Stimulated activated CD8-positive, alpha-beta memory T cell treated with anti-CD3 and anti-CD28 coated beads, Interleukin-15, amount 100 ng/mL, for 4 hours (primary cell): ENCODE measurements at places on chromosomes 5 and 9.

DNA sequence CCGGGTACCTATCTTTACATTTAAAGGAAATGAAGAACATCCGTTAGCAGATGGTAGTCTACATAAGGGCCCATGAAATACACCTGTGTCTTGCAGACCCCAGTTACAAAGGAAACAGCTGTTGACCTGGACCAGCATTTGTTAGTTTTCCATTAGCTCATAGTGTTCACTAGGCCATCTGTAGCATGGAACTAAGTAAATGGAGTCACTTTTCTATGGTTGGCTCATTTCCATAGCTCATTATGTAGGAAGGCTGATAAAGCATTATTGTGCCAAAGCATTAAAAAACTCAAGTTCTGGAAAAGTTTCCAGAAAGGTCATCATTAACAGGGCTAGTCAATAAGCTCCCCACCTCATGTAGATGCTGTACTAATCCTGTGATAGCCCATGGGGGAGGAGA lies 62.1 kb downstream of the PCSK1 start:
- DNase-seq: no peak

- DNase-seq: no peak
Measured at GRCh38 chr5:83711982-83712601, 8.6 kb downstream of the HAPLN1 start.

DNA sequence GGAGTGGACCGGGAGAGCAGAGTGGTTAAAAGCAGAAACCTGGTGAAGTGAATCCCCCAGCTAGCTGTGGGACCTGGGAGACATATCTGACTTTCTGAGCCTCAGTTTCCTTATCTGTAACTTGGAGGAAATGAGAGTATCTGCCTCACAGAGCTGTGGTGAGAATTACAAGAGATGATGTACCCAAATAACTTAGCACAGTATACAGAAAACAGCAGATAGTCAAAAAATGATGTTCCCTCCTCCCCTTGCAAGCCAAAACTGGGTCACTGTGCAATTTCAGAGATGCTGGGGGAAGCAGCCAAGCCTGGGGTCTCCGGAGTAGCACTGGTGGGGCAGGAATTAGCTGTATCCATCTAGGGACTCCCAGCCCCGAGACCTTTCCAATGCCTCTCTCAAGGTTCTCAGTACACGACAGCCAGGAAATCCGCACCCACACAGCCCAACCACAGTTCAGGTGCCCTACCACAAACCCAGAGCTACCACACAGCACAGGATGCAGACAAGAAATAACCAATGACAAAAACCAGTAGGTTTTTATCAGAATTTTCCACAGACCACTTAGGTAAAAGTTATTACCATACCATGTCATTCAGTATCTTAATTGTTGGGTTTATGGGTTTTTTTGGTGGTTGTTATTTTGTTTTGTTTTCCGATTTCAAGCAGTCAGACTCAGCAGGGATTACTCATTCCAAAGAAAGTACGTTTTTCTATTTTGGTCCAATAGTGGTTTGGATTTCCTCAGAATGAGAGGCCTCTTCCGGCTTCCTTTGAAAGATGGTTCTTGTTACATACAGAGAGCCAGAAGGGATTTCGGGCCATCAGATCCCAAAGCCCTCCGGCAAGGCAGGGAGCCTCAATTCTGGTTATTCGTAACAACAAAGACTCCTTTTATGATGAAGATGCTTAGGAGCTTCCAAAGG lies 4.9 kb upstream of the HRH2 start:
- peak; percentile 38 for DNase-seq

GRCh38 chr5:171913987-171914273 lies 92.5 kb downstream of the FBXW11 start:
- no peak for DNase-seq

DNA sequence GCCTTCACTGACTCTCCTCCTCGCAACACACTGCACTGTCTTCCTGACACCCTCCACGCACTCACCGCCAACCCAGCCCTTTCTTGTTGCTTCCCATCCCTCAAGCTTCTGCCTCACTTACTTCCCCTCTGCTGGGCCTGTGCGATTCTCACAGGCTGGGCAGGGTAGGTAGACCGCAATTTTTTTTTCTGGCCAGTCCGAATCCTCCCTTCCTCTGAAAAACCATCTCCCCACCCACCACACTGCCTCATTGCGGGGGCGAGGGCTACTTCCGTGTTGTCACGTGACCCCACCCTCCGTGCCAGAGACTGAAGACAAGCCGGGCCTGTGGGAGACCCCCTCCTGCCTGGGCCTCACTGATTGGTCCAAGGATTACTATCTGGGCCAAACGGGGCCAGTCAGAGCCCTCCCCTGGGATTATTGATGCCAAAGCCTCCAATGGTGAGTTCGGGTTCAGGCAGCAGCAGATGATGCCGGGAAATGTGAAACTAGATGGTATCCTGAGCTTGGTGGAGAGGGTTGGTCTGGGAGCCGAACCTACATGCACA lies 73.1 kb downstream of the STK10 start:
- peak; percentile 64 for DNase-seq

GRCh38 chr5:111198281-111198966 lies 25.8 kb upstream of the CAMK4 start:
- DNase-seq: no peak

- no peak for DNase-seq
Measured at GRCh38 chr9:13149454-13149853, 130.0 kb downstream of the MPDZ start.

- no peak for DNase-seq
Measured at GRCh38 chr9:83432877-83433550, 105.2 kb downstream of the FRMD3 start.

GRCh38 chr9:84482607-84483006 lies 142.0 kb upstream of the SLC28A3 start:
- no peak for DNase-seq

DNA sequence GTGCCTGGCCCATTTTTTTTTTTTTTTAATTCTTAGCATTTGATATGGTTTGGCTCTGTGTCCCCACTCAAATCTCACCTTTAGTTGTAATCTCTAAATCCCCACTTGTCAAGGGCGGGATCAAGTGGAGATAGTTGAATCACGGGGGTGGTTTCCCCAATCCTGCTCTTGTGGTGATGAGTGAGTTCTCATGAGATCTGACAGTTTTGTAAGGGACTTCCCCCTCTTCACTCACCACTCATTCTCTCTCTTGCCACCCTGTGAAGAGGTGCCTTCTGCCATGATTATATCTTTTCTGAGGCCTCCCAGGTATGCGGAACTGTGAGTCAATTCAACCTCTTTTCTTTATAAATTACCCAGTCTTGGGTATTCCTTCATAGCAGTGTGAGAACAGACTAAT lies 27.2 kb downstream of the NDUFAF2 start:
- peak; percentile 27 for DNase-seq

DNA sequence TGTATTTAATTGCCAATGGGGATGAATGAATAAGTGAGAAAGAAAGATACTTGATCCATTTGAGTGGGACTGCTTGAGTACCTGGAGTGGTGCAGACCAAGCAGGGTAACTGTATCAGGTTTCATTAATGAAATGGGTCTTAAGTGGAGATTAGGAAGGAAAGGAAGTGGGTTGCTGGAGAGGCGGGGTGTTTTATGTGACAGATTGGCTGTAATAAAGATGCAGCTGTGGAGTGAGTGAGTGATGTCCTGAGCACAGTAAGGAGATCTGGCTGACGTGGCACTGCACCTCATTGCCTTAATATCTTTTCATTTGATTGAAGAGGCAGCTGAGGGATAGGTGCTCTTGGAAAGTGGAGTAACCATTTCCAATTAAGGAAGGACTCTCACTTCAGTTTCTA lies 161.0 kb upstream of the CCDC152 start:
- DNase-seq: no peak

GRCh38 chr9:69066955-69067354 lies 31.4 kb downstream of the FXN start:
- no peak for DNase-seq

DNA sequence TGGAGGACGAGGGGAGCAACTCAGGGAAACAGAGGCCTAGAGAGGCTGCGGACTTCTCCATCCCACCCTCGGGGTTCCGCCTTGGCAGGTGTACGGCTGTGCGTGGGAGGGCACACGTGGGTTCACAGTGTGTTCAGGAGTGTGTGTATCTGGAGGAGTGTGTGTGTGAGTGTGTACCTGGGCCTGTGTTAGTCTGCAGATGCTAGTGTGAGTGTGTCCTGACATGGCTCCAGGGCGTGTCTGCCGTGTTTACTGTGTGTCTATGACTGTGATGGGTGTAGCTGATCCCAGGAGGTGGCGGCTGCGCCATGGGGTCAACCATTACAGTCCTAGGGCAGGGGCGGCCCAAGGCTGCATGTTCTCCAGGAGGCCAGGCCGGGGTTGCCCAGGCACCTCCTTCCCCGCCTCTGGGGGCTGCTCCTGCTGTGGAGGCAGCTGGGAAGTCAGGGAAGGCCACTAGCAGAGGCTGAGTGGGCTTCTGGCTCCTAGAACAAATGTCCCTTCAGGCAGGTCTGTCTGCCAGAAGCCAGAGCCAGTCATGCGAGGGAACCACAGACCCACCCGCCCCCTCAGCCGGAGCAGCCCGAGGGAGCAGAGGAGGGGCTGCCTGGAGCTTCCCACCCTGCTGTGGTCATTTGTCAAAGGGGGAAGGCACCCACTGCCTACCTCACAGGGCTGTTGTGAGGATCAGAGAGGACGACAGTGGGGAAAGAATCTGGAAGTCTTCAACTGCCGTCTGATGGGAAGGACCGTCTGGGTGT lies 21.4 kb downstream of the CRB2 start:
- no peak for DNase-seq

DNA sequence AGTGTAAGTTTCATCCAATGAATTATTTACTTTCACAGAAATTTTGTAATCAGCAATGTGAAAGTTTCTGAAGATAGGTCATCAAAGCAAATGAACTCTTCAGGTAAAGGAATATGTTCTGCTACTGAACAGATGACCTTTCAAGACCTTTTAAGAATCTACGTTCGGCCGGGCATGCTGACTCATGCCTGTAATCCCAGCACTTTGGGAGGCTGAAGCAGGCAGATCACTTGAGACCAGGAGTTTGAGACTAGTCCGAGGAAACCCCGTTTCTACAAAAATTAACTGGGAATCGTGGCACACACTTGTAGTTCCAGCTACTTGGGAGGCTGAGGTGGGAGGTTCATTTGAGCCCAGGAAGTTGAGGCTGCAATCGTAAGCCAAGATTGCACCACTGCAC lies 578.4 kb upstream of the COX7C start:
- DNase-seq: no peak

DNA sequence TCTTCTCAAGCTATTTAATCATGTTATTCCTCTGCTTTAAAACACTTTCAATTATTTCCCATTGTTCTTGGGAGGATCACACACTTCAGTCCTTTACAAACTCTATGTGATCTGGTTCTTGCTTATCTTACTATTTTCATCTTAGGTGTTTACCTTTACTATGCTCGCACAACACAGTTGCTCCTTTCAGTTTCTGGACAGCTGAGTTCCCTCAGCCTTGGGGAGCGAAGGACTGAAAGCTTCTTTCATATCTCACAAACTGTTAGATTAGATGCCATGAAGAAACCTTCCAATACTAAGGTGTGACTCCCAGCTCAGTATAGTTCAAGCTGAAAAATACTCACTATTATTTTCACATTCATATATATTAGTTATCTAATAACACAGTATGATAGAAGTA lies 117.9 kb downstream of the CDC42SE2 start:
- no peak for DNase-seq

DNA sequence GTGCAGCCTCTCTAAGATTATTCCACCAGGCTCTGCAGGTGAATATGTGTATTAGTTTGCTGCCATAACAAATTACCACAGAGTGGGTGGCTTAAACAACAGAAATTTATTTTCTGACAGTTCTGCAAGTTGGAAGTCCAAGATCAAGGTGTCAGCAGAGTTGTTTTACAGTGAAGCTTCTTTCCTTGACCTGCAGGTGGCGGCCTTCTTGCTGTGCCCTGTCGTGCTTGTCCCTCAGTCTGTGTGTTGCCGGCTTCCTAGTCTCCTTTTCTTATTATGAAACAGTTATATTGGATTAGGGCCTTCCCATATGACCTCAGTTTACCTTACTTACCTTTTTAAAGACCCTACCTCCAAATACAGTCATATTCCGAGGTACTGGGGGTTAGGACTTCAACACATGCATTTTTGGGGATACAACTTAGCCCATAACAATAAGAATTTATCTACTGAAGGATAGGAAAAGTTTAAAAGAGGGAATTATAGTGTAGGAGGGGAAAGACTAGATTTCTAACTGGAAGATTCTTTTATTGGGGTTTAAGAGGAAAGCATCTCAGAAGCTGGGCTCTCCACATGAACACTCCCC lies 97.4 kb downstream of the OSTF1 start:
- no peak for DNase-seq

DNA sequence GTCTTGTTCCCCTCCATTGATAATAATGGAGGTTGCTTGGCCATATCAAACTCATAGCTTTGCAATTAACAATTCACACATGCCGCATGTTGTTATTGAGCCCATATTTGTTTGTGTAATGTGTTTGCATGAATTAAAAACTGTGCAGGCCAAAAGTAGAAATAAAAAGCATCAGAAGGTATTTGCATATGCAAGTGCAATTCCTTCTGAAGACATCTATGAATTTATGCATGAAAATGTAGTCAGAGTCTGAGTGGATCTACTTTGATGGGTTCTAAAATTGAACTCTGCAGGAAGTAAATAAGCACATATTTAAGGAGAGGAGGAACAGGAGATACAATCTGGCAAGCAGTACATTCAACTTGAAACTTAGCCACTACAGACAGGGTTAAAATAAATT lies 1004.6 kb upstream of the WWC1 start:
- no peak for DNase-seq

DNA sequence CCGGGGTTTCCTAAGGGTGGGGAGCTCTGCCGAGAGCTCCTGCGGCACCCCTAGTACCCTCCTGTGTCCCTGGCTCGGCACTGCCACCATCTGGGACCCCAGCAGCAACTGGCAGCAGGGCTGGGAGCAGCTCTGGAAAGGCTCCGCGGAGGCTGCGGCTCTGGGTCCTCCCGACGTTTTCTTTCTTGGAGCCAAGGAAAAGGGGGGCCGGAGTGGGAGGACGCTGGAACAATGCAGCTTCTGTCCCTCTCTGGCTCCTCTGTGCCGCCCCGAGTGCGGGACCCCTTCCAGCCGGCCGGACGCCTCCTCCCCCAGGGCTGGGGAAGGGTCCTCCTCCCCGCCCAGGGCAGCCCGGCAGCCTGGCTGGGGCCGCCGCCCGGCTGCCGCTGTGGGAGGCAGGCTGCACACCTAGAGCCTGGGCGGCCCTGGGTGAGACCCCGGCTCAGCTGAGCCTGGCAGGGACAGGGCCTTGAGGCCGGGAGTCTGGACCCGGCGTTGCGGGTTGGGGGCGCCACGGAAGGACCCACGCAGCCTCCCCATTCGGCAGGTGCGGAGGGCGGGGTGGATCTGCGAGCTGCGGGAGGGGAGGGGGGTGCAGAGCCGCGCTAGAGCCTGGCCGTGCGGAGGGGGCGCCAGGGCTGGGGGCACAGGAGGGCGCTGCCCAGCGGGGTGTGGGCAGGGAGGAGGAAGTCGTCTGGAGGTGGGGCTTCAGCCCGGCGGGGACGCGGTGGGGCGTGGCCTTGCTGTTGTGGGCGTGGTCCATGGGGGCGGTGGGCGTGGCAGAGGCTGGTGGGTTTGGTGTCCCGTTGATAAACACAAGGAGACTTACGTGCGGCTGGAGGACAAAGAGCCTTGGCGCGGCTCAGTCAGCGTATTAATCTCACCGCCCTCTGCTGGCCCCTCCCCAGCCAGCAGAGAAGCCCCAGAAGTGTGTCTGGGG lies 15.1 kb downstream of the GPSM1 start:
- DNase-seq: no peak

GRCh38 chr9:120944434-120944843 lies 17.8 kb upstream of the TRAF1 start:
- no peak for DNase-seq
